Jurkat, Clone E6-1 (cell line): ENCODE measurements at places on chromosomes 2 and 18.

- DNase-seq = no peak
Measured at GRCh38 chr2:48829036-48829435, 73.5 kb upstream of the LHCGR start.

DNA sequence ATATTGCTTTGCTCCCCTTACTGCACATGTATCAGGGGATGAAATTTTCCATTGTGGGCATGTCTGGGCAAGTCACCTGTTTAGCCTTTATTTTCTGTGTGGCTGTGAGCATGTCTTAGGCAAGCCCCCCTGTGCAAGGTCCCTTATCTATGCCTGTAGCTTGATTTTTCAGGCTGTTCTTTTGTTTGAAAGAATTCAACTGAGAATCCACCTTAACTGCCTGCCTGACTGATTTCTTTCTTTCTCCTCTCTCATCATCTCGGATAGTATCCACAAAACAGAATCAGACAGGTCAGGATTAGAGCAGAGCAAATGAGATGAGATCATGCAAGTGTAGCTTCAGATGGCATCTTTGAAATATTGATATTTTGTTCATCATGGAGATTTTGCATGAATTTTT lies 1147.5 kb upstream of the ACVR2A start:
- no peak for DNase-seq

GRCh38 chr2:211516537-211516936 lies 960.1 kb downstream of the CPS1 start:
- no peak for DNase-seq

- no peak for DNase-seq
Measured at GRCh38 chr2:171651667-171652415, 35.4 kb upstream of the DYNC1I2 start.

GRCh38 chr2:202072226-202072625 lies 829 bp upstream of the KIAA2012 start:
- peak; percentile 2 for DNase-seq

DNA sequence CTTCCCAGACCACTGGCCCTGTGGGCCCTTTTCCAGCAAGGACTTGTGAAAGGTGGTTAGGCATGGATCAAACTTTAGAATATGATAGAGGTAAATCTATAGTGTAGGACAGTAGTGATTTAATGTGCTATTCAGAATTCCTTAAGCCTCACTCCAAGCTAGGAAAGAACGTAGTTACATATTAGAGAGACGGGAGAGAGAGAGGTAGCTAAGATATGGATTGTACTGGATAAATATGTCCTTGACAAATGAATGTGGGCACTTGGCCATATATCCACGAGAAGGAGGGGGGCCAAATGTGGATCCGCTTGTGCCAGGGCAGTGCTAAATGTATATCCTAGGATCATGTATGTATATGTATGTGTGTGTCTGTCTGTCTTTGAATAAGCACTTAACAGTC lies 6.5 kb downstream of the KCNJ3 start:
- DNase-seq = no peak

DNA sequence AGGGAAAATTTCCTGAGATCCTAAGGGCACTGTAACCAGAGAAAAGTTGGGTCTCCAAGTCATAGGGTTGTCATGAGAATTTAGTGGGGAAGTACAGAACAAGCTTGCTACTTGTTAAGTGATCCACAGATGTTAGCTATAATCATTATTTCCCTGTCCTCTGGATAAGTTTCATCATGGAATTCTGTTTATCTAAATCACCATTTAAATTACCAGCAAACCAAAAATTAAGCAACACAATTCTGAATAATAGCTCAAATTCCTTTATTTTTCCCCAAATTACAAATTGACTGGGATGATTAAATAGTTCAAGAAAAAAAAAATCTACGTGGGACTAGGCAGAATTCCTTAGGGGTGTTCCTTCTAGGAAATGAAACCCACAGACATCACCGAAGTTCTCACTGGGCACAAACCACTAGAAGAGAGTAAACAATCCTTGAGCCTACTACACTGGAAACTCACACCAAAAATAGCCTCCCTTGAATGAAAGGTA lies 159.5 kb downstream of the COL6A3 start:
- DNase-seq = no peak

GRCh38 chr2:173719471-173719870 lies 245.7 kb downstream of the SP3 start:
- DNase-seq = no peak

- DNase-seq = no peak
Measured at GRCh38 chr2:189933911-189934399, 128.6 kb downstream of the MSTN start.

GRCh38 chr2:219441451-219442255 lies 7.0 kb downstream of the SPEG start:
- DNase-seq = peak; percentile 32

GRCh38 chr2:119637371-119637770 lies 41.6 kb upstream of the TMEM177 start:
- DNase-seq = no peak

GRCh38 chr2:57876313-57876712 lies 170.3 kb upstream of the VRK2 start:
- DNase-seq = no peak

DNA sequence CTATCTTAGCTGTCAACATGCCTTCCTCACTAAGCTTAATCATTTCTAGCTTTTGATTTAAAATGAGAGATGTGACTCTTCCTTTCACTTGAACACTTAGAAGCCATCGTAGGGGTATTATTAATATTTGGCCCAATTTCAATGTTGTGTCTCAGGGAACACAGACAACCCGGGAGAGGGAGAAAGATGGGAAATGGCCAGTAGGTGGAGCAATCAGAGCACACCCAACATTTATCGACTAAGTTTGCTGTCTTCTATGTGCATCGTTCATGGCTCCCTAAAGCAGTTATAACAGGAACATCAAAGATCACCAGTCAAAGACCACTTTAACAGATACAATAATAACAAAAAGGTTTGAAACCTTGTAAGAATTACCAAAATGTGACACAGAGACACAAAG lies 110.2 kb downstream of the OLA1 start:
- no peak for DNase-seq

- peak; percentile 24 for DNase-seq
Measured at GRCh38 chr2:30503007-30503694, 56.1 kb downstream of the LCLAT1 start.

- no peak for DNase-seq
Measured at GRCh38 chr2:28716265-28716865, 35.3 kb upstream of the PPP1CB start.

- DNase-seq = no peak
Measured at GRCh38 chr2:85427300-85427835, 8.9 kb downstream of the SH2D6 start.

GRCh38 chr2:219570924-219571310 lies 422 bp downstream of the OBSL1 start:
- DNase-seq = no peak

GRCh38 chr2:10413991-10414451 lies 34.1 kb downstream of the ODC1 start:
- DNase-seq = no peak

- DNase-seq = peak; percentile 22
Measured at GRCh38 chr2:236607471-236608187, 38.0 kb downstream of the ACKR3 start.

GRCh38 chr2:171317492-171318125 lies 116.2 kb downstream of the METTL8 start:
- DNase-seq = no peak

DNA sequence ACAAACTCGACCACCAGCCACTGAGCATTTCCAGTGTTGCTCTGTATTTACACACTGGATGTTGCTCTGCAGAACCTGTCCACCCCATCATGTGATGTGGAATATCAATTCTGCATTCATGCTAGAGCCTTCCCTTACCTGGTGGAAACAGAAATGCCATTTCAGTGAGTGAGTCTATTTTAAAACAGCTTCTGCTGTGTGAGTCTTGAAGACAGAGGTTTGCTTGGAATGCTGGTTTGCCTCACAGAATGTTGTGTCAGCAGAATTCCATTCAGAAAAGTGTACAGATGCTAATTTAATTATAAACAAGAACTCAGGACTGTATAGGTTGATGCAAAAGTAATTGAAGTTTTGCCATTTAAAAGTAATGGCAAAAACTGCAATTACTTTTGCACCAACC lies 118.3 kb downstream of the MAP3K20 start:
- no peak for DNase-seq

DNA sequence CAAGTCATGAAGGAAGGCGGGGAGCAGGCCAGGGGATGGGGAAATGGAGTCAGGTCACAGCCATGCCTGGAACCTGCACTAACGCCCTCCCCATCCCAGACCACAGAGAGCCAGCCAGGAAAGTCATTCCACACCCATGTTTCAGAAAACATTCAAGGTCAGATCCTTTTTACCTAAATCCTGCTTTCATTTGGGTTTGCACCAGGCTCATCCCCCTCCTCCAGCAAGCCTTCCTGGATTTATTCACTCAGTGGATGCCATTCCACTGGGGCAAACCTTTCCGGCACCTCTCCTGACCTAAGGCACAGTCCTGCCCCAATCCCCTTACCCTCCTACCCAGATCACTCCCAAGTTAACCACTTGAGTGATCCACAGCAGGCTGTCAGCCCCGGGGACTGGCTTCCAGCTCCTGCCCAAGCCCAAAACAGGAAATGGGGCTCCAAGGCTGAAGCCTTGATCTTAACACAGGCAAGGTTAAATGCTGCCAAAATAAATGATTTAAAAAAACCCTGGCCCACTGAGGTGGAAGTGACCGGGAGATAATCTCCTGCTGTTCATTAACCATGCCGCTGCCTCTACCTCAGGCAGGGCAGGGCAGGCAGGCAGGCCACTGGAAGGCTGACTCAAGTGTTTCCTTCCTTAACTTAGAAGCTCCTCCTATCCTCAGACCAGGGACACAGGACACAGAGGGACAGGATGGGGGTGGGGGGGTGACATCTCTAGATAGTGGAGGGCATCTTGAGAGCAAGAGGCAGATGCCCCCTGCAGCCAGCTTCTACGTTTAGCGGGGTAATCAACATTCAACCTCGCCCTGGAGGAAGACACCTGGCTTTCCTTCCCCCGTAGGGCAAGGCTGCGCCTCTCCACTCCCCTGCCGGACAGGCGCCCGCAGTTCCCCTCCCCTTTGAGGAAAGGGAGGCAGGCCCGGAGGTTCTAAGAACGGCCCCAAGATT lies 1.4 kb downstream of the RAB11FIP5 start:
- no peak for DNase-seq

- peak; percentile 42 for DNase-seq
Measured at GRCh38 chr18:74497324-74497676, 1.1 kb downstream of the CNDP2 start.

DNA sequence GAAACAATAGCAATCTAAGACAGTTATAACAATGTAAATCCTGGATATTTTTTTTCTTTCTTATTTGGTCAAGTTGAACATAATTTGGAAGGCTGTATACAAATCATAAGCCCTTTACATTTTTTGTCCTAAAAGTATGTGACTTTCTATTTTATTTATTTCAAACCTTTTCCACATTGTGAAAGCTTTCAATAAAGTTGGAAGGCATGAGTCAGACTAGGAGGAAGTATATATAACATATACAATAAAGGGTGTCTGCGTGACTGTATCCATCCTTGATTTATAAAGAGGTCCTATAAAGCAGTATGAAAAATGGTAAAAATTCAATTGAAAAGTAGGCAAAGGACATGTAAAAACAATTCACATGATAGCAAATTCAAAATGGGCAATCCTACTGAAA lies 44.4 kb downstream of the CRACDL start:
- DNase-seq = no peak

- no peak for DNase-seq
Measured at GRCh38 chr18:44509048-44509447, 171.6 kb upstream of the SETBP1 start.

DNA sequence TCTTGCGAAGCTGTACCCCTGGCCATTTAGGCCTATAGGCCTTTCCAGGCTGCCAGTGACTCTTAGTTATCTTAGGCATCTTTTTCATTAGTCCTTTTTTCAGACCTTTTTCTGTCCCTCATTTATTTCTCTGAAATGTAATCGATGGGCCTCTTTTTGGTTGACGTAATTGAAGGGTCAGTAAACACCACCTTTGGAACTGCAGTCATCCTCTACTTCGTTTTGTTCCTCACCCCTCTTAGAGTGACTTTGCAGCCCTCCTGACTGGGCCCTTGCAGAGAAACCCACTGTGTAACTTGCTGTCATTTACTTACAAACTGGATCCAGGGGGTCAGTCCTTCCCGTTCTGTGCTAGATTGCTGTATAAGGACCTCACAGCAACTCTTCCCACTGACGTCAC lies 23.2 kb downstream of the CENPO start:
- DNase-seq = no peak

DNA sequence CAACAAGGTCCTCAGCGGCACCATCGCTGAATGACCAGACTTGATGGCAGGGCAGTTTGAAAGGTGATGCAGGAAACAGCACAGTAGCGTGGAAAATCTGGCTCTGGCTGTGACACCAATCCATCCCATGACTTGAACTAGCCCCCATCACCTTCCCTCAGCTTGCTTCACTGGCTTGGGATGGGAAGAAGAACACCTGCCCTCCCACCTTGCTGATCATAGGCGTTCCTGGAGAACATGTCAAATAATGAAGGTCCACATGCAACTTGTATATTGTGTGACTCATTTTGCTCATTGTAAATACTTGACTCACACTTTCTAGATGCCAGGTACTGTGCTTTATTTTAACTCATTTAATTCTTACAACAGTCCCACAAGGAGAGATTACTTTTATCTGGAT lies 292.4 kb upstream of the SPRED2 start:
- DNase-seq = no peak

DNA sequence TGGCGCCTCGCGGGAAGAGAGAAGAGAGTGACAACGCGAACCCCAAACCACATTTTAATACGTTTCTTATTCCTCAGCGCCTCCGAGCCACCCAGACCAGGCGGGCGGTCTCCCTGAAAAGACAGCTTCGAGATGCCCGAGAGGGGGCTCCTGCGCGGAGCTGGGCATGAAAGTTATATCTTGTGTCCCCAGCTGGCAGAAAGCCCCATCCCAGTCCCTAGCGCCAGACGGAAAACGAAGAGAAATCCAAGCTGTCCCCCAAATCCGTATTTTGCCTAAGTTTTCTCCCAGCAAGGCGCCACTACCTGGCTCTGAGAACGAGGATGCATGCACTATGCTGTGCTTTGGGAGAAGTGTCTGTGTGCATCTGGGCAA lies 797 bp downstream of the NXPH2 start:
- DNase-seq = no peak

- DNase-seq = no peak
Measured at GRCh38 chr2:85189606-85190270, 56.5 kb downstream of the TCF7L1 start.
